ENCODE measurements at places on chromosomes 3 and 15.
A peak's percentile ranks its signal among the peaks of the same experiment; 100 is the strongest.

- DNase-seq, result no peak
These were observed 46.8 kb downstream of the EOMES start for GRCh38 chr3:27675287-27675686.

DNA sequence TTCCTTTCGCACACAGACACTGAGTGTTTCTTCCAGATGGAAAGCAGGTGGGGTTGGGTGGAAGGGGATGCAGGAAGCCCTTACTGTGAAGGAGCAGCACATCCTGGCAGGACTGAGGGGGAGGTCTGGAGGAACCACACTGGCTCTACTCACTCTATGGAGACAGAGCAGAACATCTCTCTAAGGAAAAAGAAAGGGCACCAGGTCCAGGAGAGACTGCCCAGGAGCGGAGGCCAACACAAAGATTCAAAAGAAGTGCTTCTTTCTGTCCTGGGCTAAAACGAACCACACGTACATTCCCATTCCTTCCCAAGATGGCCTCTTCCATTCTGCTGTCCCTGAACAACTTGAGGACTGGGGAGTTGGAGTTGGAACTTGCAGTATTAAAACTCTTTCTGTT lies 13.8 kb upstream of the VIPR1 start:
- DNase-seq, result no peak

DNA sequence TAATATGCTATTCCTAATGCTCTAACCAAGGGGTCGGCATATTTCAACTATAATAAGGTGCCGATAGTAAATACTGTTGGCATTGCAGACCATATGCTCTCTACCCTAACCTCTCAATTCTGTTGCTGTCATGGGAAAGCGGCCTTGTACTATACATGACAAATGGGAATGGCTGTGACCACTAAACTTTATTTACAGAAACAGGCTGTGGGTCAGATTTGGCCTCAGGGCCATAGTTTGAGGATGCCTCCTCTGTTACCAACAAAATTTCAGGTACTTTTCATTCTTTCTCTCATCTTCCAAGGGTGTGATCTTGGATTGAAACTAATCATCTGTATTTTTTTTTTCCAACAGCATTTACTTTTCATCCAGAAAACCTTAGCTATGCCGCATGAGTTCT lies 242.0 kb downstream of the MAGI1 start:
- no peak for DNase-seq

DNA sequence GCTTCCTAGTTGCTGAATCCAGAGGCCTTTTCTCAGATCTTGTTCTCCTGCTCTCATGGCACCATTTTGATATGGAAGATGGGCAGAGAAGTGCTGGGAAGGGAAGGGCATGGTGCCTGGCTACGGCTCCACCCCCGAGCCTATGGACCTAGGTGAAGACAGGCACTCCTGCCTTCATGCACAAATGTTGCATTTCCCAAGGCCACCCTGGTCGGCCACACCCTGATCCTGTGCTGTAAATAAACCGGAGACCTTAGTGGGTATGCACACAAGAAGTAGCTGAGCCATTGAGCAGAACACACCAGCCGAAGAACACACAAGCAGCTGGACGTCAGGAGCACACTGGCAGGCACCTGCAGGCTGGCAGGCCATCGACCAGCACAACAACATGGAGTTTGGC lies 261.6 kb downstream of the SHQ1 start:
- no peak for DNase-seq

DNA sequence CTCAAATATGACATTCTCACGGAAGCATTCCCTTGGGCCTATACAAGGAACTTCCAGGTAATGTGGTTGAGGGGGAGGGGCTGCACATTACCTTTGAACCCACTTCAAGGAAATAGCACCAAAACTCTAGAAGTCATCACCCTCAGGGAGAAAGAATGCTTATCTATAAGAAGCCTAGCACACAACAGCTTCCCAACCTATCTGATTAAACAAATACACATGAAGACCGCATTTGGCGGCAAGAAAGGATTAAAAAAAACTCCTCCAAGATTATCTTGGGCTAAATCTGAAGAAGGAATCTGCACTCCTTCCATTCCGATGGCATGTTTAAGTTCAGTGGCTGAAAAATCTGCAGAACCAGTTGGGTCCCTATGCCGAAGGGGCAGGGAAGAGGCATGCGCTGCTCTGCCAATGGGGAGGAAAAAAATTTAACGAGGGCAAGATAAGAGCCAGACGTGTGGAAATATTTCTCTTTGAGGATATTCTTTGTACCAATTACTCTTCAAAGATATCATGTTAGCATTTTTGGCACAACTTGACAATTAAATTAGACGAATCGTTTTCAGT lies 82.0 kb upstream of the WNT5A start:
- no peak for DNase-seq

DNA sequence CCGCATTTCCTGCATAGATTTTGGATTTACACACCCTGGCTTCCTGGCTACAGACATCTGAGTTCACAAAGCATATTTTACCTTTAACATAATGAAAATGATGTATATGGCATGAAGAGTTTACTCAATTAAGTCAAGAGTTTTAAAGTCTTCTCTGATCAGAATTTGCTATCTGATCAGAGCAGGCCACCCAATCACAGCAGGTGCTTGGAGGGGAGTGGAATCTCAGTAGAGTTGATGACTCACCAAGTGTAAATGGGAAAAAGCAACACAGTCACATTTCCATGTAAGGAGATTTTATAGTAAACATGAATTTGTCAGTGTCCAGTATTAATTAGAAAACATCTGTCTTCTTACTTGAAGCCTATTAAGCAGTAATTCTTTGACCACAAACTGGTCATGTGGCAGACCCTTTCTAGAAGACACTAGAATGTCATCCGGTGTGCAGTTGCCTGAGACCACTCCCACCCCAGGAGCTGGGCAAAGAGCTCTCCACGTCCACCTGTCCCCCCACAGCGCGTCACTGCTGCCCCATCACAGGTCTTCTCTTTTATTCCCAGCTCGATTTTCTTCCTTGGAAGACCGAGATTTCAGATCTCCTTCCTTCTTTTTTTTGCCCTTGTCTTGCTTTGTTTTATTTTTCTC lies 10.8 kb downstream of the MESD start:
- no peak for DNase-seq

DNA sequence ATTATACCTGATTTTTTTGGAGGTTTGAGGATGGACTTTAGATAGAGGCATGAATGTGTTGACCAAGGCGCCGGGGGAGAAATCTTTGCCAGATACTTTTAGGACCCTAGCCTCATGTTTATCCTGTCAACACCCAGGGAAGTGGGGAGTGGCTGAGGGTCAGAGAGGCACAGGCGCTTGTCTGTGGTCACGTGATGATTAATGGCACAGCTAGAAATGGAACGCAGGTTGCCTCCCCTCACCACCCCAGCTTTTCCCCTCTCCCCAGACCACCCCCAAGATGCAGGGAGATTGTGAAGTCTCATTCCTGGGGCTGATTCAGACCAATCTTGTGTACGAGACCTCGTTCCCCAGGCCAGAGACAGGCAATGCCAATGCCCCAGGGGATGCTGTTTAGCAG lies 218.4 kb upstream of the LINGO1 start:
- no peak for DNase-seq

- no peak for DNase-seq
These were observed 311.8 kb downstream of the NTRK3 start for GRCh38 chr15:87944691-87945090.

DNA sequence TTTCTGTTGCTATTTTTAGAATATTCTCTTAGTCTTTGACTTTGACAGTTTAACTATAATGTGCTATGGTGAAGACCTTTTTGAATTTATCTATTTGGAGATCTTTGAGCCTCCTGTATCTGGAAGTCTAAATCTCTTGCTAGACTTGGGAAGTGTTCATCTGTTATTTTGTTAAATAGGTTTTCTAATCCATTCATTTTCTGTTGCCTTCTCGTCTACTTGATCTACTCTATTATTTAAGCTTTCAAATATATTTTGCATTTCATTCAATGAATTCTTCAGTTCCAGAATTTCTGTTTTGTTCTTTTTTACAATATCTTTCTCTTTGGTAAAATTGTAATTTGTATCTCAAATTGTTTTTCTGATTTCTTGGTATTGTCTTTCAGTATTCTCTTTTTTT lies 47.8 kb downstream of the LEKR1 start:
- DNase-seq, result no peak

GRCh38 chr15:93033434-93034045 lies 55.5 kb downstream of the RGMA start:
- DNase-seq, result no peak

DNA sequence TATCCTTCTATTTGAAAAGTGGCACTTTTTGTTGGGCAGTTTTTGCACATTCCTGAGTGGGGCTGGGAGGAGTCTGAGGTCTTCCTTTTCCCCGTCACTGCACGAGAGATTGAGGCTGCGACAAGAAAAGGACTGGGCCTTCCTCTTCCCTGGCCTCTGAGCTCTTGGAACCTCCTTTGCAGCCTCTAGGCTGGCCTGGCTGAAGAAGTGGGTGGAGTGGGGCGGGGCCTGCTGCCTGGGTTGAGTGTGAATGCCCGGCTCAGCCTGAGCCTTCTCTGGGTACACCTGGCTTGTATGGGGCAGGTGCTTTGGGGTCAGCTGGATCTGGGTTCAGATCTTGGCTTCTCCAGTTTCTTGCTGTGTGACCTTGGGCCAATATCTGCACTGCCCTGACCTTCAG lies 43.1 kb downstream of the PLXNA1 start:
- DNase-seq, result no peak

DNA sequence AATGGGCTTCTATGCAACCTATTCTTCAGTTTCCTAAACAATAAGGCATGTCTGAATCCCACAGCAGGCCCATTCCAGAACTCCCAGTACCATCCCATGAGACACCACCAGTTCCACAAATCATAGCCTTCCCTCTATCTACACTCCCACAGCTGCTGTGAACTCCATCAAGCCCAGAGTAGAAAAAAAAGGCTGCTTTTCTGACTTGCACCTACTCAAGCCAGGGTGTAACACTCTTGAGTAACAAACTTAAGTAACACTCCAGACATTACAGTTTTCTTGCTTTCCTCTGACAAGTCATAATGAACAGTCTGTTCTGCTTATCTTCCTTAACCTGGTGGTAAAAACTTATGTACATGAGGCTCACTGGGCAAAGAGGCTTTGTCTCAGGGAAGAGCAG lies 283.1 kb downstream of the NFKBIZ start:
- DNase-seq, result no peak

GRCh38 chr3:190716211-190716610 lies 146.3 kb downstream of the GMNC start:
- no peak for DNase-seq

DNA sequence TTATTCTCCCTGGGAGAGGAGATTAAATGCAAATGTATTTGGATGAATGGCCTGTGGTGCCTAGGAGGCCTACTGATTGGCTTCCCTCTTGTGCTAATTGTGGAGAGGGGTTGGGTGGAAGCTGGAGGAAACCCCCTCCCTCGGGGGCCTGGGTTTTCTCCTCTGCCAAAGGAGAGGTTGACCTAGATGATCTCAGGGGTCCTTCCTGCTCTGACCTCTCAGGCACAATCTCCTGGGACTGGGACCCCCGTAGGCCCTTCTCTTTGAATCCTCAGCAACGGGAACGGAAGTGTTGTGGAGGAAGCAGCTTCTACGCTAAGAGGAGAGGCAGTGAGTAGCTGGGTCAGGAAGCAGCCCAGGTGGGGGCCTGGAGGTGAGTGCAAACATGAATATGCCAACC lies 40.5 kb upstream of the MAGEF1 start:
- no peak for DNase-seq

- DNase-seq, result no peak
These were observed 29.2 kb downstream of the ILDR1 start for GRCh38 chr3:121992601-121993560.

GRCh38 chr3:54134713-54135112 lies 12.4 kb downstream of the CACNA2D3 start:
- DNase-seq, result no peak

DNA sequence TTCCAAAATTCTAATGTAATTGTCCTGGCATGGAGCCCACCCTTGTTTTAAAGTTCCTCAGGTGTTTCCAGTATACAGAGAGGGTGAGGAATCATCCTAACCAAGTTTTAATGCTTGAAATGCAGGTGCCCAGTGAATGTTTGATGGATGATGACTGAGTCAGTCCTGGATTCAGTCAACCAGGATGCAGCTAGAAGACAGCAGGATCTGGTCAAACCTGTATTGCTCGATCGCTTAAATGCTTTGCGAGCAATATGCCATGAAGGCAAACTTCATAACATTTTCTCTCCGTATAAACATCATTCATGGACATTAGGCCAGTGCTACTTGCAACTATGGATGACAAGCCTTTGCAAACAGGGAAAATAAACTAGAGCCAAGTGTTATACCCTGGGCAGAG lies 591.2 kb downstream of the RSL24D1 start:
- DNase-seq, result no peak

GRCh38 chr15:45384700-45385099 lies 6.4 kb upstream of the GATM start:
- DNase-seq, result no peak

DNA sequence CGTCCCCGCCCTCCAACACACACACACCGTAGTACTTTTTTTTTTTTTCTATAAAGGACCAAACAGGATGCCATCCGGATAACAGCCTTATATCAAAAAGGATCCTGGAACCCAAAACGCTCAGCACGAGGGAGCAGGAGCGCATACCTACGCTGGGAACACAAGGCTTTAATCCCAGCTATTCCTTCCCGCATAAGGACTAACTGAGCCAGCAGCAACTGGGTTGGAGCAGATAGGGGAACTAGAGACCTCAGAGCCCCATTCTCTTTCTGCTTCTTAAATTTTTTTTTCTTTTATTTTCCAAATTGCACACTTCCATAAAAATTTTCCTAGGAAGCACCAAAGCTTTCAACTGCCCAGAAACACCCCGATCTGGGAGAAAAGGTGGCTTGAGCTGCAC lies 1.3 kb downstream of the TRANK1 start:
- DNase-seq, result no peak

- DNase-seq, result no peak
These were observed 44.9 kb upstream of the ABHD2 start for GRCh38 chr15:89043031-89044002.

DNA sequence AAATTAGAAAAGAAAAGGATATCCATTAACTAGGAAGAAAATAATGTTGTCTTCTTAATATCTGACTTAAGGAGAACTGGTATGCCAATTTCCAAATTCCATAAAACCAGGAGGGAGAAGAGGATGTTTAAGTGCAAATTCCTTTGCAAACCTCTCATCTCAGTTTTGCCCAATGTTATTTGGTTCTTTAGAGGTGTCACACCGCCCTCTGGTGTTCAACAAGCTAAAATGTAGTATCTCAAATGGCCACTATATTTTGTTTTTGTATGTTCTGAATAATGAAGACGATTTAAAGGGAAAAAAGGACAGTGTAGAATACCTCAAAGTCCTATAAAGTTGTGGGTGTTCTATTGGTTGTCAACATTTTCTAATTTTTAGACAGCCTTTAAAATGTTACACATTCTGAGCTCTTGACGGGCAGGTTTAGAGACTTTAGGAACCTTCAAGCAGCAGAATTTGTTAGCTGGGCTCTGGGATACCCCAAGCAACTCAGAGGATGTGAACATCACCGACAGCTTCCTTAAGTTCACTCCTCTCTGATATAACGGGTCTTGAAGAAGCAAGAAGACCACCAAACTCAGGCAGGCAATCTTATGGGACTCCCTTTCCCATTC lies 458.3 kb downstream of the MFSD1 start:
- peak; percentile 44 for DNase-seq
